ENCODE measurements at places on chromosomes 3 and 15. TPM values are rescaled to one million over a fixed set of nuclear protein-coding genes. Genes with fewer than 3 reads are reported as not detected.
A peak's percentile ranks its signal among the peaks of the same experiment; 100 is the strongest.

- no peaks in the 10 kb centered on the region for H3K36me3 ChIP-seq
- peak overlapping the region; percentile 10 for H3K27ac ChIP-seq
- no peak overlapping the region for H3K4me3 ChIP-seq
- no peak for DNase-seq
- H3K27me3 ChIP-seq, result no peaks in the 10 kb centered on the region
- H3K4me1 ChIP-seq, result peaks cover 17% of the 10 kb centered on the region
Observed at GRCh38 chr3:36373666-36374065, 6.6 kb upstream of the STAC start.

DNA sequence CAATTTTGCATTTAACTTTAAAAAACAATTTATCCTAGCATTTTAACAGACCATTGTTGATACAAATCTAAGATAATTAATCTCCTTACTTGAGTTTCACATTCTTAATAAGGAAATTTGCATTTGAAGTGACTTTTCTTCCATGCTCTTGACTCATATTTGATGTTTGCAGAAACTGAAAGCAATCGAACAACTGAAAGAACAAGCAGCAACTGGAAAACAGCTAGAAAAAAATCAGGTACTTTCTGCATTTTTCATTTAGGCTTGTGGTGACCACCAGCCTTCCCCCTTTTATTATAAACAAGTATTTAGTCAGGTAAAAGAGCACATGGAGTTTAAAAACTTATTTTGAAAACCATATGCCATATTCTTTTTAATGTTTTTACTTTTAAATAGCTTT, 20.1 kb upstream of the SELENOT start:
- H3K36me3 ChIP-seq, result peaks cover 32% of the 10 kb centered on the region
- H3K27me3 ChIP-seq, result no peaks in the 10 kb centered on the region

- peaks cover 21% of the 10 kb centered on the region for H3K4me1 ChIP-seq
- DNase-seq, result no peak
- H3K27ac ChIP-seq, result no peak overlapping the region
- H3K36me3 ChIP-seq, result no peaks in the 10 kb centered on the region
- no peak overlapping the region for H3K4me3 ChIP-seq
Observed at GRCh38 chr3:24048843-24049242, 103.8 kb downstream of the NR1D2 start.

- no peaks in the 10 kb centered on the region for H3K27me3 ChIP-seq
- H3K27ac ChIP-seq, result no peak overlapping the region
- peaks cover 90% of the 10 kb centered on the region for H3K36me3 ChIP-seq
- DNase-seq, result no peak
- H3K4me1 ChIP-seq, result no peaks in the 10 kb centered on the region
Observed at GRCh38 chr15:76286271-76286879, 24.9 kb downstream of the ETFA start.

DNA sequence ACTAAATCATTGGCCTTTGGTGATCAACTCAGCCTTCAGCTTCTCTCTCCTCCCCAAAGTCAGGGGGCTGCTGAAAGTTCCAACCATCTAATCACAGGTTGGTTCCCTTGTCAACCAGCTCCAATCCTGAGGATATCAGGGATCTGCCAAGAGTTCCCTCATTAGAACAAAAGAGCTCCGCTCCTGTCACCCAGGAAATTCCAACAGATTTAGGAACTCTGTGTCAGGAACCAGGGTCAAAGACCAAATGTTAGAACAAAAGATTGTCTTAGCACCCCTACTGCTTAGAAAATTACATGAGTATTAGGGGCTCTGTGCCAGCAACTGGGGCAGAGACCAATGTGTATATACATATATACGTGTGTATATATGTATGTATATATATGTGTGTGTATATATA, 32.3 kb upstream of the RAB7A start:
- H3K4me1 ChIP-seq, result peaks cover 2% of the 10 kb centered on the region
- no peak for DNase-seq

DNA sequence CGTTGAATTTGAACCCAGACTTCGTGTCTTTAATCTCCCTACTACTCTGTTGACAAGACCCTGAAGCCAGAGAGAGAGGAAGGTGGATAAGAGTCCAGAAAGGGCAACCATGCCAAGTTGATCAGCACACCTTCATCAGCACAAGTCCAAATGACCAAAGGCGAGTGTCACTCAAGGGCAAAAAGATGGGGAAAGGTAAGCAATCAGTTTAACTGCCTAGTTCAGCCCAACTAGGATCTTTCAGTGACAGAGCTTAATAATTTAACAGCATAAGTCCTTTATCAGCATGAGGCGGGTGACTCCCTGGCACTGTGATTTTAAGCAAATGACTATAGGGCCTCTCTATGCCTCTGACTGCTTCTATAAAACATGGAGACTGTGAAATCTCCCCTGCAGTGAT, 6.2 kb downstream of the SUCLG2 start:
- DNase-seq, result no peak
- no peak overlapping the region for H3K4me3 ChIP-seq
- no peak overlapping the region for H3K27ac ChIP-seq
- no peaks in the 10 kb centered on the region for H3K36me3 ChIP-seq

- H3K27me3 ChIP-seq, result no peaks in the 10 kb centered on the region
- no peak overlapping the region for H3K27ac ChIP-seq
- H3K4me1 ChIP-seq, result no peaks in the 10 kb centered on the region
- no peaks in the 10 kb centered on the region for H3K36me3 ChIP-seq
- DNase-seq, result no peak
- no peak overlapping the region for H3K4me3 ChIP-seq
Observed at GRCh38 chr3:19471138-19471537, 322.8 kb downstream of the KCNH8 start.

GRCh38 chr3:57855943-57856342, 99.8 kb downstream of the SLMAP start:
- H3K27me3 ChIP-seq, result no peaks in the 10 kb centered on the region
- no peak overlapping the region for H3K27ac ChIP-seq
- H3K4me1 ChIP-seq, result peaks cover 9% of the 10 kb centered on the region
- DNase-seq, result no peak
- H3K4me3 ChIP-seq, result no peak overlapping the region

GRCh38 chr3:134544316-134544715, 58.5 kb downstream of the CEP63 start:
- no peak overlapping the region for H3K4me3 ChIP-seq
- H3K27ac ChIP-seq, result no peak overlapping the region
- H3K27me3 ChIP-seq, result no peaks in the 10 kb centered on the region
- peaks cover 38% of the 10 kb centered on the region for H3K36me3 ChIP-seq

RLBP1 gene
- 0.13 TPM for total RNA-seq

IGF2BP2 gene
- total RNA-seq, result 5.4 TPM
